Stimulated activated CD8-positive, alpha-beta memory T cell treated with anti-CD3 and anti-CD28 coated beads, Interleukin-12 subunit alpha, Interleukin-12 subunit beta, amount 100 ng/mL, for 4 hours (primary cell): ENCODE measurements at places on chromosomes 13 and 19.
A peak's percentile ranks its signal among the peaks of the same experiment; 100 is the strongest.

DNA sequence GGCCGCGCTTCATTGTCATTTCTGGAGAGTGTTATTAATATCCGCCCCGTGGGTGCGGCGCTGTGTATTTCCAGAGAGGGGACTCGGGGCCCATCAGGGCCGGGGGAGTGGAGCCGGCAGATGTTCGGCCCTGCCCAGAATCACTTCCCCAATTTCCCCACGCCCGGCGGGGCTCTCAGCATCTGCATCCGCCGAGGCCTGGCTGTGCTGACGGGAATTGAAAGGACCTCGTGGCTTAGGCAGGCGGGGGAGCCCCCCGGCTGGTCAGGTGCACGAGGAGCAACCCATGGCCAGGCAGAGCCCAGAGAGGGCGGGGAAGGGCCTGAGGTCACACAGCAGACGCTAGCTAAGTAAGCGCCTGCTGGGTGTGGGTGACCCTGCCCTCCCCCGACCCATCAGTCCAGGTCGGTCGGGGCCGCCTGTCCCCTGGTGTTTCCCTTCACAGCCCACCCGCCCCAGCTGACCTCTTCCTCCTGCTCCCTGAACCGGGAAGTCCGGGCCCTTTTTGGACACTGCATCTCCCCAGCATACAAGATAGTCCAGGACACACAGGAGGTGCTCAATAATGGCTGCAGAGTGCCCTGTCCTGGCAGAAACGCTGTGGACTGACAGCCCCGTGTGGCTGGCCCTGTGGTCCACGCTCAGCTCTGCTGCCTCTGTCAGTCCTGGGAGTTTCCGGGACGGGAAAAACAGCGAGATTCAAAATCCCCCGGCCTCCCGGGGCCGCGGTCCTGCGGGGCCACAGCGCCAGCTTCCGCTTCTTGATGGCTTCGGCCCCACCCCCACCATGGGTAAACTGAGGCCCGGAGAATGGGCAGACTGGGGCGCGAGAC, 22.1 kb downstream of the ARID3A start:
- no peak for DNase-seq

DNA sequence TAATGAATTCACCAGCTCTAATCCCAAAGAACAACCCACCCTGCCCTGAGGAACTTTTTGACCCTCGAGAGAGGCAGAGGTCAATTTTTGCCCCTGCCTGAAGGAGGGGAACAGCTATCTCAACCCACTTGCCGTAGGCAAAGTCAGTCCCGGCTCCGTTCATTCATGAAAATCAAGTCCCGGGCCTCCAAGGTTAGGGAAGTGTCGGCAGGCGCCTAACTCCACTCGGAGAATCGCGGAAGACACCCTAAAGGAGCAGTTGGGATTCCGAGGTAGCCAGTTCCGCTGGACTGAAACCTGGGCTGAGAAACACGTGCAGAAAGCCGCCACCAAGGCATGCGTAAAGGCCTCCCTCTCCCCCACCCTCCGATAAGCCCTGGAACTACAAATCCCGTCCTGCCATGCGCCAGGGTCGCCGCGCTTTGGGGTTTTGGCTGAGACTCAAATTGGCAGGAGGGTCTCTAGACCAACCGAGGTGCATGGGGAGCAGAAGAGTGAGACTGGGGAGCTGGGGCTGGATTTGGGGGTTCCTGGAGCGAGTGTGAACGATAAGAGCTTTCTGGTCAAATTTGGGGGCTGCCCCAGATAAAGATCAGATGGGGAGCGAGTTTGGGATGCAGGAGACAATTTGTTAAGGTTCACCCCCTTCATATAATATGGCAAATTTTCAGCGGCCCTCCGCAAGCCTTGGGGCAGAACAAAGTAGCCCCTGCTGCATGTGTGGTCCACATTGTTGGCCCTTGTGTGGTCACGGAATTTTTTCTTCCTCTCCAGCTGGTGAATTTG, at the start of gene TNPO2:
Gene TNPO2, minus strand, starts transcription at position 292 of the 786 bp plus-strand sequence. CDS start 2,955 bp downstream, outside the sequence.
- DNase-seq: peak; percentile 46

GRCh38 chr19:6693056-6693471, 23.1 kb upstream of the TNFSF14 start:
- no peak for DNase-seq

DNA sequence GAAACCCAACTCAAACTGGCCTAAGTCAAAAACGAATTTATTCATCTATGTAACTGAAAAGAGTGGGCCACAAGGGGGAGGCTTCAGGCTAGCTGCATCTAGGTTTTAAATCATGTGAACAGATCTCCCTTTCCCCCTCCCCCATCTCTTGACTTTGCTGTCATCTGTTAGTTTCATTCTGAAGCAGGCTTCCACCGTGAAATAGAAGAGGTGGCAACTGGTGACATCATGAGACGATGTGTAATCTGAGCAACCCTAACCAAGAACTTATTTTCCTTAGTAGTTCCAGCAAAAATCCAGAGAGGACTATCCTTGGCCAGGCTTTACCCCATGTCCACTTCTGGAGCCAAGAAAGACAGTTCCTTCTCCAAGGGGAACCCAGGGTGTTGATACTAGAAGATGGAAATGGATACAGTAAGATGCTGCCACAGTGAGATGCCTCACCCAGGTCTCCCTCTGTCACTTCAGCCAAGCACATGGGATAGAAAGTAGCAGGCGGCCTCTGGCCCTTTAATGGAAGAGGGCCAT, 9.4 kb downstream of the SAMD4B start:
- DNase-seq: no peak

GRCh38 chr13:59877933-59878332, 285.8 kb downstream of the DIAPH3 start:
- no peak for DNase-seq

DNA sequence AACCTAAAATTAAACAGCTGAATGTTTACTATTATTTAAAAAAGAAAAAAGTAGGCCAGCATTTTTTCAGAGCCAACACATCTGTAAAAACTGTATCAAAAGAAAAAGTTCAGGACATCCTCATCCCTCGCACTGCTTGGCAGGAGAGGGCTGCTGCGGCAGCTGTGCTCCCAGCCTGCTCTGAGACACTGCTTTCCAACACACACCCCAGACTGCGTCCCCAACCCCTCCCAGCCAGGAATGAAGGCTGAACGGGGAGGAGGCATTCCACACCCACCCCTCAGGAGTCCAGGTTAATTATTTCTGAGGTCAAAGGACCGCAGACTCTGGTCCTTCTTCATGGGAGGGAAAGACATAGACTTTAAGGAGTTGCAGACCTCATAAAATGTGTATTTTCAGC, 43.1 kb downstream of the COL4A1 start:
- no peak for DNase-seq

DNA sequence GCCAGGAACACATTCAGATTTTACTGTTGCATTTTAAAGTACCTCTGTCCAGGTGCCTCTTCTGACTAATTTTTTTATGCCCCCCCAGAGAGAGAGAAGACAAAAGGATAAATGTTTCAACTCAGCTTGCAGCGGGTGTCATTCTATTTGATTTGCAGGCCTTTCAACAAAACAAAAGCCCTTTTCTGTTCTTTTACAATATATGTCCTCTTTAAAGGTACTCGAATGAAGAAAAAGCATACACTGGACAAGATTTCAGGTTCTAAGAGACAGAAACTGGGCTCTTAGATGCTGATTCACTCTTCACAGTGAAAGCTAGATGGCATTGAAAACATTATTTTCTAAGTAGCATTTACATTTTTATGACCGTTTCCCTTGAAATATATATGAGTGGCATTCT, 2.9 kb upstream of the FRY start:
- DNase-seq: no peak

DNA sequence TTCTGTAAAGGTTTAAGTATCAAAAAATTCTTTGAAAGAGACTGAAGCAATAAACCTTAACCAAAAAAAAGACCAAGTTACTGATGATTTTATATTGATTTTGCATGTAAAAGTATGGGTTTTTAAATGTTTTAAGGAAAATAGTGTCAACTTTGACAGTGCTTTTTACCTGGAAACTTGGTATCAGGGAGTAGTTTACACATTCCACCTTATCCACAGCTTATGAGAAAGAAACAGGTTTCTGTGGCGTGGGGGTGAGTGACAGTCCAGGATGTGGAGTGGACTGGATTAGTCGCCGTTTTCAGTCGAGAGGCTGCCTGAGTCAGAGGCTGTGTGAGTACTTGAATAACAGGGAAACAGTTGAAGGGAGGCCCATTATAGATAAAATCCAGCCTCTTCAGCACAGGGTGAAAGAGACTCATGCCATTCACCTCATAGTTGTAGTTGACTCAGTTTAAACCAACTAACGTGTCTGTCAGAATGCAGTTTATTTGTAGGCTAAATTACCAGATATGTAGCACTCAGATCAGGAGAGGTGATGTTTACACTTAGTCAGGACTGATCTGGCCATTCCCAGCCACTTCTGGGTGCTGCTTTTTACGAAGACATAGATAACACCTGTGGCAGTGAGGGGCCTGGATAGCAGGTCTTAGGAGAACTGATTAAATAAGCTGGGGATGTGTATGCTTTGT, 595 bp upstream of the GPR183 start:
- DNase-seq: no peak

DNA sequence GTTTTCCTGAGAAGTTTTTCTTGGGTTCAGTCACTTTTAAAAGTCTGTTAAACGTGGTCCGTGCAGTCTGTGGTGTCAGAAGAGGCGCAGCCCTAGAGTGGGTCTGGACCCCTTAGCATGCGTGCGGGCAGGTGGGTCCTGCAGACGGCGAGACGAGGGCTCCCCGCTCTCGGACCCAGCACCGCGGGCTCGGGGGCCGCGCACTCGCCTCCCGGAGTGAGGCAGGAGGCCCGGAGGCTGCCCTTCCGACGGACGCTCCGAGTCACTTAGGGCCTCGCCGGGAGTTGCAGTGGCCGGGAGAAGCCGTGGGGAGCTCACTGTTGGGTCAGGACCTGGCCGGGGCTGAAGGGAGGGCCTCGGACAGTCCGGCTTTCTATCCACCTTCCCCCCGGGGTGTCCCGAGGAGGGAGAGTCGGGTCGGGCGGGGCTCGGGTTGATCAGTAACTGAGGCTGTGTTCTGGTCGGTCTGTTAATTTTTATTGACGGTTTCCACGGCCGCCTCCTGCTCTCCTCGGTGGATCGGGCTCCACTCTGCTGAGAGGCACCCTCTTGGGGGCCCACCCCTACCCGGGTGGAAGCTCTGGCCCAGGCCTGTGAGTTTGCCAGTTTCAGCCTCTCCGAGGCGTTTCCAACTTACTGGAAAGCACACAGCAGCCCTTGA, 1.3 kb downstream of the PTBP1 start:
- no peak for DNase-seq

DNA sequence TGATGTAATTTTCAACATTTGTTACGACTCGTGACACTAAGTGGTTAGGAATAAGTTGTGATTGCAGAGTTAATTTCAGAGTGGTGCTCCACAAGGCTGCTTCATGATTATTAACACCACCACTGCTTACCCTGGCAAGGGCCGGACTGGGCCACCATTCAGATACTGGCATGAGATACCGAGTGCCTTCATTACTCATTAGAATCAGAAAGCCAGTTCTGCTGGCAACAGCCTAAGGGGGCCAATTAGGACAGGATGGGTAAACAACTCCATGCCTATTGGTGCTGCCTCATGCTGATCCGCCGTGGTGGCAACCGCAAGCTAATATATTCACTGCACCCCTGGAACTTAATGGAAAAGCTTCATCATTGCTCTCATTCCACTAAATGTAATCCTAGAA, 575.1 kb downstream of the EFNB2 start:
- DNase-seq: no peak

- no peak for DNase-seq
Measured at GRCh38 chr13:68428292-68428691, 1198.2 kb upstream of the PCDH9 start.

- DNase-seq: no peak
Measured at GRCh38 chr13:28751175-28751960, 32.6 kb upstream of the SLC46A3 start.

DNA sequence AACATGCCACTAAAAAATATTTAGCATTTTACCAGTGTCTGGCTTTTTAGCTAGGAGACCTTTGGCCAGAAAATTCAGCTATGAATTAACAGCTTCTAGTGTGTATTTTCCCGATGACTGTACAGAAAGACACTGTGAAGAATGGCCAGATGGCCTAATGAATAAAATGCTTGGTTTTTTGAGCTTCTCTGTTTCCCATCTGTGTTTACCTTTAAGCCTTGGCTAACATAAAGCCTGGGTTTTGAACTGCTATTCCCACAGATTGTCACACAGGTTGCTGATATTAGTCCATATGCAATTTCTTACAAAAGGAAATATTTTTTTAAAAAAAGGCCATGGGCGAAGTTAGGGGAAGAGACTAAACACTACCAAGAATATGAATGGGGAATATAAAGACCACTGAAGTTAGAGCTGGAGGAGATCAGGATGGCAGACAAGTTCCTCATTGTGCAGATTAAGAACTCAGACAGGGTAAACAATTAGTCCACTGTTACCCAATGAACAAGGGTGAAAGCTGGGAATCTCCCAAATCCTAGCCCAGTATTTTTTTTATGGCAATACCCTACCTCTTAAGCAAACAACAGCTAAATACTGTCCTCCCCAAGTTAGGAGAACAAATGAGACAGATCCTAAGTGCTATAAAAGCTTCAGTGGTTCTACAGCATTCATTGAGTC, 95.1 kb downstream of the DCT start:
- DNase-seq: no peak

DNA sequence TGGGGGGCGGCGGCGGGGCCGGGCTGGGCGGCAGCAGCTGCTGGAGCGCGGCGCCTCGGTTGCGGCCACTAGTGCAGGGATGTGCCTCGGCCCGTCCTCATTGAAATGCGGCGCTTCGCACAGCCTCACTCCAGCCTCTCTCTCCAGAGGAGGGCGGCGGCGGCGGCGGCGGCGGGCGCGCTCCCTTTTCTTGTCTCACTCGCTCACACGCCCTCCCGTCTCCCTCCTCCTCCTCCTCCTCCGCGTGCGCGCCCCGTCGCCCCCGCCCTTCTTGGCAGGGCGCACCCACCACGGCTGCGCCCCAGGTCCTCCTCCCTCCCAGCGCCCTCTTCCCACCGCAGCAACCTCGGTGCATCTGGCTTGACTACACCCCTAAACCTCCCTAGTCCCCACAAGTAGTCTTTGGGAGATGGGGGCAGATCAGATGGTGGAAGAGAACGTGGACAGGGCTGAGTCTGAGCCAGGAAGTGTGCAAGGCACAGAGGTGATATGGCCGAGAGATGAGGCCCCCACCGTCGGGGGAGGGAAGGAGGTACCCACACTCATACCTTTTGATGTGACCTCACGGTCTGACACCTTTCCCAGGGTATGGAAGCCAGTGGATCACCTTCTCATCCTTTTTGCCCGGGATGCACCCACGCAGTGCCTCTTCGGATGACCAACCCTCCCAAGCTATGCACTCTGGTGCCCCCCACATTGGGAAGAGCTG, at the start of gene DCLK1:
Gene DCLK1, minus strand, starts transcription at position 161 of the 709 bp plus-strand sequence.
- DNase-seq: no peak

DNA sequence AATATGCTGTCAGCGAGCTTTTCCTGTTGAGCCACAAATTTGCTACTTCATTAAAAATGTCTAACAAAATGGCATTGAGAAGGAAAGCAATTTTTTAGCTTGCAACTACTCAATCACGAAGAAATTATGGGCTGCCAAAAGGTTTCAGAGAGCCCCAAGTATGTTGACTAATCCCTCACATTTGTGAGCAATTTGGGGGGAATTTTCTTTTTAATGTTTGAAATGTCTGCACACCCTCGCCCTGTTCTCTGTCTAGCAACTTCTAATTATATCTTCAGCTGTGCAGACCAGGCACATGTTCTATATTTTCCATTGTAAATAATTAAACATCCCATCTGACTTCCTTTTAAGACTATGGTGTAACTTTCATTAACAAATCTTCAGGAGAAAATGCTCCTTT, 192.9 kb downstream of the DCT start:
- no peak for DNase-seq
